Heart left ventricle (tissue), 16 donors: ENCODE measurements at places on chromosomes 3 and 15. TPM values are rescaled to one million over a fixed set of nuclear protein-coding genes. Genes with fewer than 3 reads are reported as not detected.

- H3K27ac ChIP-seq = no peak overlapping the region
- no peak overlapping the region for H3K4me3 ChIP-seq
- H3K36me3 ChIP-seq = no peaks in the 10 kb centered on the region
- no peaks in the 10 kb centered on the region for H3K4me1 ChIP-seq
- no peak for DNase-seq
Observed at GRCh38 chr3:167675848-167676247, 22.1 kb upstream of the WDR49 start.

- no peaks in the 10 kb centered on the region for H3K27me3 ChIP-seq
- H3K4me1 ChIP-seq = peaks cover 41% of the 10 kb centered on the region
- no peak within 1 kb of the TSS for H3K27ac ChIP-seq
- peak within 1 kb of the TSS; percentile 57 for H3K4me3 ChIP-seq
Observed at GRCh38 chr15:43826508-43827341, at the start of gene WDR76. Gene WDR76 (plus strand): TSS chr15:43827002. CDS start chr15:43827033, 31 bp downstream.

DNA sequence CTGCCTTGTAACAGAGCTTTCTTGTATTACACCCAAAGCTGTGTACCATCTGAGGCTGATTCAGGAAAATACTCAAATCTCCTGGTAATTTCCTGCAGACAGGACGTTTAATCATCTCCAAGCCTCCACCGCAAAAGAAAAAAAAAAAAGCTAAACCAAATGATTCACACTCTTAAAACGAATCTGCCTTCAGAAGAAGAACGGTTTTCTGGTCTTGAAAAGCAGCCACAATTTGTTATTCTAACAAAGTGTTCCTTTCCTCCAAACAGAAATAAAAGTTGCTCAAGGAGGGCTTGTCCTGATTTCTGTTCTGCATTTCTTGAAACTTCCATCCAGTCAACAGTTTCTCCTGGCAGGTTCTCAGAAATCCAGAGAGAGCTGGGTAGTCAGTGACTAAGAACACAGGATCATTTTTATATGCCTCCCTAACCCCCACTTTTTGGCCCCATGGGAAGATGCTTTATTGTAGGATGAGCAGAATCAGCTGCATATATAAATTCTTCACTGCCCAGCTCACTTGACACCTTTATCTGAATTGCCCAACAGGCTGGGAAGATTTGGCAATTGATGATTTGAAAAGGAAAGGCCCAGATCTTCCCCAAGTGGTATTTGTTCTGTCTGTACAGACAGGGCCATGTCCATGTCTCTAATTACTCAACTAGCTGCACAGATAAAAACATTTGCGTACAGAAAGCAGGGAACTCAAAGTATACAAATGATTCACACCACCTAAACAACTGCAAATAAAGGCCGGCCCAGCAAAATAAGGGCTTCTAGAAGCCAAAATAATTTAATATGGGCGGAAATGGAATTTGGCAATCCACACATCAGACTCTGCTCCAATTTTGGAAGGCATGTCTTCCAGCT lies 41.0 kb upstream of the PRICKLE2 start:
- H3K4me3 ChIP-seq = peak overlapping the region; percentile 86
- H3K36me3 ChIP-seq = no peaks in the 10 kb centered on the region
- peak; percentile 10 for DNase-seq
- H3K27ac ChIP-seq = peak overlapping the region; percentile 82
- H3K27me3 ChIP-seq = no peaks in the 10 kb centered on the region

Gene WNT5A
- polyA plus RNA-seq = 1.1 TPM

Gene MKRN2
- polyA plus RNA-seq = 23.2 TPM

GRCh38 chr3:131868203-131868602 lies 166.6 kb downstream of the CPNE4 start:
- H3K27me3 ChIP-seq = no peaks in the 10 kb centered on the region
- no peaks in the 10 kb centered on the region for H3K36me3 ChIP-seq
- H3K4me3 ChIP-seq = no peak overlapping the region
- no peaks in the 10 kb centered on the region for H3K4me1 ChIP-seq
- DNase-seq = no peak

GRCh38 chr3:804211-804610 lies 288.6 kb upstream of the CNTN6 start:
- H3K36me3 ChIP-seq = no peaks in the 10 kb centered on the region
- no peaks in the 10 kb centered on the region for H3K4me1 ChIP-seq
- H3K27ac ChIP-seq = no peak overlapping the region
- H3K27me3 ChIP-seq = no peaks in the 10 kb centered on the region
